Hepatocyte (in vitro differentiated cells): ENCODE measurements at places on chromosomes 11 and 22.

DNA sequence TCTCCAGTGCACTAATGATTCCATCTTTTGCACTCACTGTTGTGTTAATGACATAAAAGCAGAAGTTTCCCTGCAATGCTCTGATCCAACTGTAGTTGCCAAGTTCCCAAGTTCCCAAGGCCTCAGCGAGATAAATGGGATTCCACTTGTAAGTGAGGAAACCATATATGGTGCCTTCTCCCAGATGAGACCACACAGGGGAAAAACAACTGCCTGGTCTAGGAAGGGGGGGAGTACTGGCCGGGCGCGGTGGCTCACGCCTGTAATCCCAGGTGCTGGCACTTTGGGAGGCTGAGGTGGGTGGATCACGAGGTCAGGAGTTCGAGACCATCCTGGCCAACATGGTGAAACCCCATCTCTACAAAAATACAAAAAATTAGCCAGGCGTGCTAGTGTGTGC is 23.3 kb upstream of the RELA start:
- no peak for DNase-seq

GRCh38 chr11:131572423-131572822 is 202.0 kb downstream of the NTM start:
- no peak for DNase-seq

DNA sequence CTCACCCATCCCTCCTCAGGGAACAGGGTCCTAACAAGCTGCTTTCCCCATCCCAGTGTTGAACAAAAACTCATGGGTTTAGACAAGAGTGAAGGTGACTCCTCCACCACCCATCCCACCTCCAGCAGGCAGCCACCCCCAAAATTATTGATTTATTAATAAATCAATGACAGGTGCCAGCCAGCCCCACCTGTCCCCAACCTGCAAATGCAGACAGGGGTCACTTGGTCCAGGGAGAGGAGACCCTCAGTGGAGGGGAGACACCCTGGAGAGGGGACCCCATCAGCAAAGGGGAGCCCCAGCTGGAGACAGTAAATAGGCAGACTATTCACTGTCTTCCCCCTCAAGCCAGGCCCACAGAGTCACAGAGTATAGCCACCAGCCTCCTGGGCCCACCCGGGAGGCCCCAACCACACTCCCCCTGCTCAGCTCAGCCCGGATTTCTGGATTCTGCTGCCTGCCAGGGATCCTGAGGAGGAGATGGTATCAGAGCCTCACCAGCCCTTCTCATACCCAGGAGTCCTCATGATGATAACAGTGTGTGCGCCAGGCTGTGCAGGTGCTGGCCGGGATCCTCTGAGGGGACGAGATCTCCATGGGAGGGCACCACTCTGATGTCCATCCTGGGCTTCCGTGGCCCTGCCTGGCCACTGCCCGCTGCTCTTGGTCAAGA is 8.8 kb upstream of the CD81 start:
- no peak for DNase-seq

DNA sequence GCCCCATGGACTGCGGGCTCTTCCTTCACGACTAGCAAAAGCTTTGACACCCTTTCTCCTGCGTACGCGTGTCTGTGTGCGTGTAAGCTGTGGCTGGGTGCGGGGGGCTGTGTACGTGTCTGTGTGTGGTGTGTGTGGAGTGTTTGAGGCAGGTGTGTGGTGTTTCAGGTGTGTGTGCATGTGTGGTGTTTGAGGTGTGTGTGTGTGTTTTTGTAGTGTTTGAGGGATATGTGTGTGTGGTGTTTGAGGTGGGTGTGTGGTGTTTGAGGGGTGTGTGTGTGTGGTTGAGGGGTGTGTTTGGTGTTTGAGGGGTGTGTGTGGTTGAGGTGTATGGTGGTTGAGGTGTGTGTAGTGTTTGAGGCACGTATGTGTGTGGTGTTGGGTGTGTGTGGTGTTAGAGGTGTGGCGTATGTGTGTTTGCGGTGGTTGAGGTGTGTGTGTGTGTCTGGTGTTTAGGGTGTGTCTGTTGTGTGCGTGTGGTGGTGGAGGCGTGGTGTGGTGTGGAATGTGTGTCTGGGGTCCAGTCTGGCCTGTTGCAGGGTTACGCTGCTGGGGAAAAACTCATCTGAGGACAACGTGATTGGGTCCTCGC is 687 bp upstream of the ARSA start:
- no peak for DNase-seq

DNA sequence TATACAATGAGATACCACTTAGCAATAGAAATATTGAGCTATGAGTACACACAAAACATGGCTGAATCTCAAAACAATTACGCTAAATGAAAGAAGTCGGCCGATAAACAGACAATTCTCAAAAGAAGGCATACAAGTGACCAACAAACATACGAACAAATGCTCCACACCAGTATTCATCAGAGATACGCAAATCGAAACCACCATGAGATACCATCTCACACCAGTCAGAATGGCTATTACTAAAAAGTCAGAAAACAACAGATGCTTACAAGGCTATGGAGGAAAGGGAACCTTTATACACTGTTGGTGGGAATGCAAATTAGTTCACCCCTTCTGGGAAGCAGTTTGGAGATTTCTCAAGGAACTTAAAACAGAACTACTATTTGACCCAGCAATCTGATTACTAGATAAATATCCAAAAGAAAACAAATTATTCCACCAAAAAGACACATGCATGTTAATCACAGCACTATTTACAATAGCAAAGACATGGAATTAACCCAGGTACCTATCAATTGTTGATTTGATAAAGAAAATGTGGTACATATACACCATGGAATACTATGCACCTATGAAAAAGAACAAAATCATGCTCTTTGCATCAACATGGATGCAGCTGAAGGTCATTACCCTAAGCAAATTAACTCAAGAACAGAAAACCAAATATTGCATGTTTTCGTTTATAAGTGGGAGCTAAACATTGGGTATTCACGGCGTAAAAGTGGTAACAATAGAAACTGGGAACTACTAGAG is 90.9 kb upstream of the GRAMD1B start:
- DNase-seq: no peak

DNA sequence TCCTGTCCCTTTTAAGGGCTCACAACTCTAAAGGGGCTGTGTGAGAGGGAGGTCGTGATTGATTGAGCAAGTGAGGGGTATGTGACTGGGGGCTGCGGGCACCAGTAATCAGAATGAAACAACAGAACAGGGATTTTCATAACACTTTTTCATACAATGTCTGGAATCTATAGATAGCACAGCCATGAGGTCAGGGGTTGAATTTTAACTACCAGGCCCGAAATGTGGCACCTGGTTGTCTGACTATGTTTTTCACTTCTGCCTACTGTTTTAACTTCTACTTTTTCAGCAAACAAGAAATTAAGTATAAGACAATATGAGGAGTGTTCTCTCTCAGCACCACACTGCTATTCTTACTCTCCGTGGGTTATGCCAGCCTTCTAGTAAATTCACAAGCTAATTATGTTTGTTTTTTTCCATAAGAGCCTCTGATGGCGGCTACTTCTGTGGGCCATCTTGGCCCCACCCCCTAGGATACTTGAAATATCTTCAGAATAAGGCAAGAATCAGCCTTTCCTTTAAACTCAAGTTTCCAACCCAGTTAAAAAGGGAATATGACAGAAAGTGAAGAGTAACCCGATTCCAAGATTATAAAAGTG is 552.8 kb upstream of the CHORDC1 start:
- no peak for DNase-seq

- DNase-seq: no peak
Observed at GRCh38 chr11:95727620-95728019, 62.0 kb downstream of the FAM76B start.

DNA sequence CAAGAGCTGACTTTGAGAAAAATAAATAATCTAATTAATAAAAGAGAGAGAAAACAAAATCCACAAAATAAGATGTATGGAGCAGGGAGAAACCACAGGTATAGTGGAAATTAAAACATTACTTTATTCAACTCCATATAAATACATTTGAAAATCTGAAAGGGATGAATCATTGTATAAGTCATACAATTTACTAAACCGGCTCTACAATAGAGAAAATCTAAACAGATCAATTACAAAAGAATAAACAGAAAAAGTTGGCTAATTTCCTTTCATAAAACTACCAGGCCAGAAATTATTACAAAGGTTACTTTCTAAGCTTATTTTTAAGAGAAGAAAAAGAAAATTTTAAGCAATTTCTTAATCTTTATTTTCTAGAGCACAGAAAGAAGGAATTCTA is 51.3 kb upstream of the DRD2 start:
- DNase-seq: no peak

DNA sequence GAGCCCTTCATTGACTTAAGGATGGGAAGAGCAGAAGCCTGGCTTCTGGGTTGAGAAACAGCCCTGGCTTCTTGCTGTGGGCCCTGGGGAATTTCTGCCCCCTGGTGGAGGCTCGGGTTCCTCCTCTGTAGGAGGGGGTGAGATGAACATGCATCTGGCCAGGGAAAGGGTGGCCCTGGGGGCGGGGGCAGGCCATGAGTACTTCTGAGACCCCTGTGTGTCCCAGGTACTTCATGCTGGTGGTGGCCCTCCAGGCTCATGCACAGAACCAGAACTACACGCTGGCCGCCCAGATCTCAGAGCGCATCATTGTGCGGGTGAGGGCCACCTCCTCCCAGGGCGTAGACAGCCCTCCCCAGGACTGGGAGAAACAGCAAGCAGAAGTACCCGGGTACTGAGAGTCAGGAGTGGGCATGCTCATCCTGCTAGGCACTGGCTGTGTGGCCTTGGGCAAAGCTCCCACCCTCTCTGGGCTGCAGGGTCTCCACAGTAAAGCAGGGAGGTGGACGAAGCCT is 15.8 kb downstream of the TMEM258 start:
- DNase-seq: peak; percentile 74

DNA sequence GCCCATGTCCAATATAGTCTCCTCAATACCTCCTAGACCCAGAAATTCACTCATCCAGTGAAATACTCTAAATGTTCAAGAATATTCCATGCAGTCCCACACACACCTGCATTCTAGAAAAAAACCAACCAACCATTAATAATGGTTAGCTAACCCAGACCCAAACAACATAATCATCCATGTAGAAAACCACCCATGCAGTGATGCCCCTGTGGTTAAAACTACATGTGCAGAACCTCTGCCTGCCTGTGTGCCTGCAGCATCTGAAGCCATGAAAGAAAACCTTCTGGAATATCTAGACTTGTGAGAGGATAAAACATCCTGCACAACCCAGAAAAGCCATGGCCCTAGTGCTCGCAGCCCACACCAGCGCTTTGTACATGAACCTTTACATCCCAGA is 47.8 kb downstream of the SLC22A12 start:
- no peak for DNase-seq

DNA sequence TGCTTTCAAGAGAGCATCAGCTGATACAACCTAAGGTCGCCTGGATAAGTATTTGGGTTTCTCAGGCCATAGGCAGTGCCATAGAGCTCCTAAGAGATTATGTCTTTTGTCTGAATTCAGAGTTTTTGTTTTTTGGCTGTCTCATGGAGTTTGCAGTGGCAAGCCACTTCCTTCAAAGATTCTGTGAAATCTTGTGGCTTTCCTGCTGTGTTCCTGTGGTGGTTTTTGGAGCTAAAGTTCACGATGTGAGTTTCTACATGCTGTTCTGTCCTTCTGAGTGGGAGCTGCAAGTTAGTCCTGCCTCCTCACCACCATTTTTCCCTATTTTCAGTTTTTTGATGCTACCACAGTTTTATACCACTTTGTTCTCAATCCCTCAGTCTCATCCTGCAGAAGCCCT is 111.4 kb downstream of the COMMD9 start:
- no peak for DNase-seq

GRCh38 chr11:39412117-39412516 is 2047.3 kb downstream of the LRRC4C start:
- no peak for DNase-seq

DNA sequence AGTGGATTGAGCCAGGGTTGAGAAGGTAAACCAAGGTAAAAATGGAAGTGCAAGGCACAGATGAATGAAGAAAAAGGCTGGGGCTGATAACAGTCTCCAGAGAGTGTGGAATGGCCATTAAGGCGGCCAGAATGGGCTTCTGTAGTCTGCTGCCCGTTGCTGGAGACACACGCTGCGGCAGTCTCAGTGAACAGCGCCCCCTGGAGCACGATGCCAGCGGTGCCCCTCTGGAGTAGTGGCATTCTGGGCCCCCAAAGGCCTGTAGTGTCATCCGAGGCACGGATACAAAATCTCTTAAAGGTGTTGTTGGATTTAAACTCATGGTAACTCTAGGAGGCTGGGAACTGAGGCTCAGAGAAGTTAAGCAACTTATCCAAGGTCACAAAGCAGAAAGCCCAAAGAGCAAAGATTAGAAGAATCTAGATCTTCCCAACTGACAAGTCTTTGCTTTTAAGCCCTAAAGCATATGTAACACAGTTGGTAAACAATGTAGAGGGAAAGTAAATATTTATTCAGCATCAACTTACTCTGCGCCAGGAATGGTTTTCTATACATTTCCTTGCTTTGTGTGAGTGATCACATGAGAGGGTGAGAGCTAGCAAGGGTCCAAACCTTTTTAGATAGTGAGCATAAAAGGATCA is 18.2 kb downstream of the KCNJ1 start:
- peak; percentile 50 for DNase-seq

DNA sequence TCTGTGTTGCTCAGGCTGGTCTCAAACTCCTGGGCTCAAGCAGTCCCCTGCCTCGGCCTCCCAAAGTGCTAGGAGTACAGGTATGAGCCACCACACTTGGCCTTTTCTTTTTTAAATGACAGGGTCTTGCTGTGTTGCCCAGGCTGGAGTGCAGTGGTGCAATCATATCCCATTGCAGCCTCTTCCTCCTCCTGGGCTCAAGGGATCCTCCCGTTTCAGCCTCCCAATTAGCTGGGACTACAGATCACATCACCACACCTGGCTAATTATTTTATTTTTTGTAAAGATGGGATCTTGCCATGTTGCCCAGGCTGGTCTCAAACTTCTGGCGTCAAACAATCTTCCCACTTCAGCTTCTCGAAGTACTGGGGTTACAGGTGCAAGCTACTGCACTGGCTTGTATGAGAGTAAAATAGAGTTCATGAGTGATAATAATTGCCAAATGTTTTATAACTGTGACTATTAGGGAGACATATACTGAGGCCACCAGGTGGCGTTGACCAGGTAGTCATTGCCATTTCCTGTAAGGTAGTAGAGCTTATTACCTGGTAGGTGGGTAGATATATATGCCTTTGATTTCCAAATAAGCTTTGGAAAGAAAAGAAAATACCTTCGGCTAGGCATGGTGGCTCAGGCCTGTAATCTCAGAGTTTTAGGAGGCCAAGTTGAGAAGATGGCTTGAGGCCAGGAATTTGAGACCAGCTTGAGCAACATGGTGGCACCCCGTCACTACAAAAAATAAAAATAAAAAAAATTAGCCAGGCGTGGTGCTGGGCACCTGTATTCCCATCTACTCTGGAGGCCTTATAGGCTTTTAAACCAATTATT is 5.4 kb downstream of the FDX1 start:
- DNase-seq: no peak

DNA sequence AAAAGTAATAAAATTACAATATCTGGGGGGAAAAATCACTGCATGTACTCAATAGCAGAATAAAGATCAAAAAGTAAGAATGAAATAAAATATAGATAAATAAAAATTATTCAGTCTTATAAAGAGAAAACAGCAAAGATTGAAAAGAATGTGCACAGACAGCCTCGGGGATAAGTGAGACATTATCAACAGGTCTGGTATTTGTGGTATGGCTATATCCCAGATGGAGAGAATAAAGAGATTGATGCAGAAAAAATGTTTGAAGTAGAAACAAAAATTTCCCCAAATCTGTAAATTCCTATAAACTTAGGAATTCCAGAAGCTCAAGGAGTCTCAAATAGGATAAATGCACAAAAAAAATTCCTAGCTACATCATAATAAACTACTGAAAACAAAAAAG is 74.5 kb upstream of the LUZP2 start:
- no peak for DNase-seq

GRCh38 chr22:46047841-46048595 is 71.1 kb upstream of the WNT7B start:
- no peak for DNase-seq
